AG09309 (cell line): ENCODE measurements at places on chromosomes 13 and 19.

DNA sequence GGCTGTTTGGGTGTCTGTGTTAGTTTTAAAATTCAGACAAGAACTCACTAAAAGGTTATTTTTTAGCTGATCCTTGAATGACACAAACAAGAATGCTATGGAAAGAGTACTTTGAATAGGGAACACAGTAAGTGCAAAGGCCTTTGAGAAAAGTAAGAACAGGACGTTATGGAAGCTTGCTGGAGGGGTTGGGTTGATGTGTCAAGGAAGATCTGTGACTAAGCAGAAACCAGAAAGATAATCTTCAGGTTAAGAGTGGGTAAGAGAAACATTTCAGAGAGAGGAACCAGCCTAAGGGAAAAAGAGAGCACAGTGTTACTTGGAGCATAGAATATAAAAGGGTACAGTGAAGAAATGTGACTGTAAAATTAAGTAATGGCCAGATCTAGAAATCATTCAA is 41.2 kb upstream of the TRPC4 start:
- DNase-seq = no peak

GRCh38 chr19:53707278-53707677 is 75.5 kb downstream of the DPRX start:
- DNase-seq = no peak

GRCh38 chr13:107730813-107731212 is 484.5 kb downstream of the LIG4 start:
- DNase-seq = peak; percentile 34

DNA sequence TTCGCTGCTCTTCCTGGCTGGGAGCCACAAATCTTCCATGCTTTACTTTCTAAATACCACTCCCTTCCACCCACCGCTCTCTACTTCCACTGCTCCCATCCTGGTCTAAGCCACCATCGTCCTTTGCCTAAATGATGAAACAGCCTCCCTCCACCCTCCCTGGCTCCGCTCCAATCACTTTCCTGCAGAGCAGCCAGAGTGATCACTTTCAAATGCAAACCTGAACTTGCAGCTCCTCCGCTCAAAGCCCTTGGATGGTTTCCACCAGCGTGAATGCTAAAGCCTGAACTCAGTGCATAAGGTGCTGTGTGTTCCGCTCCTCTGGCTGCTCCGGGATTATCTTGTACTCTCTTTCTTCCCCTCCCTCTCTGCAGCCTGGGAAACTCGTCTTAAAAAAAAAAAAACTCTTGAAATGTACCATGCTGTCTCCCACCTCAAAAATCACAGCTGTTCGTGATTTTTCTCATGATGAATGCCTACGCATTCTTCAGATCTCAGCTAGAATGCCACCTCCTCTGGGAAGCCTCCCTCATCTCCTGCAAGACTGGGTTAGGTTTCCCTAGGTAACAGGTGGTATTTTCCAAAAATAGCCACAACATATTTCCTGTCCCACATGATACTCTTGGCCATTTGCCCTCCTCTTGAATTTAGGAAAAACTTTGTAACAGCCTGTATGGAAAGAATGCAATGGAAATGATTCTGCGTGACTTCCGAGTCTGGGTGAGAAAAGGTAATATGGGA is 3.7 kb upstream of the SIN3B start:
- DNase-seq = no peak

GRCh38 chr19:21835810-21836444 is at the start of gene ZNF43:
Gene ZNF43, minus strand, starts transcription at chr19:21836182. Its CDS starts 144 bp downstream, at chr19:21836038.
- peak; percentile 80 for DNase-seq

DNA sequence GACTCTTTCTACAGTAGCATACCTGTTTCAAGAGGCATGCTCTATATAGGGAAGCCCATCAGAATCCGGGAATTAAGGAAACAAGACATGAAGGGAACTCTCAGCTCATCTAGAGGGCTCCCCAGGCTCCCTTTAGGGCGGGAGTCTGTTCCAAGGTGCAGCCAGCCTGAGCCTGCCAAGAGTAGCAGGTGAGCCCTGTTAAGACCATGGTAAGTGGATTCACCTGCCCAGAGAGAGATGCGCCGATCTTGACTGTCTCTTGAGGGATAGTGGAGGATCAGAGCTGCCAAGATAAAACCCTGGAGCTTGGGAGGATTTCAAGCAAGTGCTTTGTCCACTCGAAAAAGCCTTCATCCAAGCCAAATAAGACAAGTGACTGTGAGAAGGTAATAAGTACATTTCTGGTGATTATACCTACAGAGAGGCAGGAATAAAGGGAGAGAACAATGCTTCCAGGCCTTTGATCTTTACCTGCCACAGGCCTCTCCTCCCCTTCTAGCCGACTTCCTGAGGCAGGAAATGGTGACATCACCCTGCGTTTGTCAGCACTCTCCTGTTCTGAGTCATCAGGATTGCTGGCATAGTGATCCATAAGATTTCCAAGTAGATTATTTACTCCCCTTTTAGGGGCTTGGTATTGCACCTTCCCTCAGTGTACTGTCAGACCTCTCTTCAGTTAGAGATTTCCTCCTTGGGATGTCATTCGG is 31.5 kb downstream of the KLF5 start:
- peak; percentile 46 for DNase-seq

GRCh38 chr13:97976610-97977521 is 23.4 kb downstream of the IPO5 start:
- DNase-seq = no peak

GRCh38 chr13:106533101-106533942 is 2.1 kb downstream of the EFNB2 start:
- no peak for DNase-seq

GRCh38 chr13:48852911-48853727 is 122.6 kb upstream of the FNDC3A start:
- DNase-seq = no peak

GRCh38 chr13:93305886-93306285 is 79.3 kb downstream of the GPC6 start:
- DNase-seq = no peak

DNA sequence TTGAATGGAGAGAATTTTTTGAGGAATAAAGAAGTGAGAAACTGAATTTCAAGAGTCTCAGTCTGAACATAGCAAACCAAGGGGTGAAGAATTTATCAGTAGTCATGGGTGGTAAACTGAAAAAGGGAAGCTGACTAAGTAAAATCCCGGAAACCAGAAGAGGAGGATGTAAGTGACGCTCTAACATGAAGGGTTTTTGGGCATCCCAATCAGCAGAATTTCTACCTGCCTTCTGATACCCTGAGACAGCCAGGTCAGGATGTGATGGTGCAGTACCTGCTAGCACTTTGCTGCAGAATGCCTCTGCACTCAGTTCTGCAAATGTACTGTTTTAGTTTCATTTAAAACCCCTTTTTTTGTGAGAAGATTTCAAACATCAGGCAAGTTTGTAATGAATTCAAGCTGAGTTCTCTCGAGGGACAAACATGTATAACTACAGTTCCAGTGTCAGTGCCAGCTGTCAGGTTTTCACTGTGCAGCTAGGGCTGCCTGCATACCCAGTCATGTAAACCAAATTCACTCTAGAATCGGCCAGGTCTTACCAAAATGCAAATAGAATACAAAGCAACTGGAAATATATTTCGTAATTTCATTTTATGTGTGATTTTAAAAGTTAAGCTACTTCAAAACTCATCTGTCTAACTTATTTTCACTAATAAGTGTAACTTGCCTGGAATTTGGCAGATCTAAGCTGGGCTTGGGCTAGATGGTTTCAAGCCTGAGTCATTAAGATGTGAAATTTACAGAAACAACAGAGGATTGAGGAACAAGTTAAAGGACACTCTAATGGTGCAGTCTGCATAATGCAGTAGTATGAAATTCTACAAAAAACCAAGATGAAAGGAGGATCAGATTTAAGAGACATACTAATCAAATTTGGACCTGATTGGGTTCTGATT is 13.8 kb downstream of the METTL21C start:
- DNase-seq = no peak

- DNase-seq = no peak
Measured at GRCh38 chr19:46297700-46298478, 1.0 kb downstream of the HIF3A start.

DNA sequence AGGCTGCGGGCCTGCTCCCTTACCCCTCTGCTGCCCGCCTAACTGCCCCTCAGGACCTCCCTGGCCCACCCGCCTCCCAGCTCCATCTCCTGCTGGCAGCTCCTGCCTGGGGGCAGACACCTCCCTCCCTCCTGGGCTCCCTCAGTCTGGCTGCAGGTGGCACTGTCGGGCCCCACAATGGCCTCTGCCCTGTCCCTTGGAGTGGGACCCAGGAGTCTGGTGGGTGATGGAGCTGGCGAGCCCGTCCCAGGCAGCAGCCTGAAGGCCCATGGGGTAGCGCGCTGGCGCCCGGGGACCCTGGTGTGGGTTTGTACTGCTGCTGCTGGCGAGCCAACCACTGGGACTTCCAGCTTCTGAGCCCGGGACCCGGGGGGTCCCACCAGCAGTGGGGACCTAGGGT is 83.6 kb downstream of the KDM4B start:
- no peak for DNase-seq

DNA sequence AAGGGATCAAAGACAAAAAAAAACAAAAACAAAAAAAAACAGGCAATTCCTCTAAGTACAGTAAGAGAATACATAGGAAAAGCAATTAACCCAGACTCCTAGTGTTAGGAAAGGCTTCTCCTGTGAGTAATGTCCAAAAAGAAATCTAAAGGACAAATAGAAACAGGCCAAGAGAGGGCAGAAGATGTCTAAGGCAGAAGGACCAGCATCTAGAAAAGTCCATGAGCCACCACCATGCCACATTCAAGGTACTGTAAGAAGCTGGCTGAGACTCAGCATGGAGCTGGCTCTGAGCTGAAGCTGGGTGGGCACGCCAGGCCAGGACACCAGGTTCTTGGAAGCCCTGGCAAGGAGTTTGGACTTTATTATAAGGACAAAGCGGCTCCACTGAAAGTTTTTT is 118.1 kb upstream of the FRY start:
- DNase-seq = peak; percentile 34

GRCh38 chr13:77779552-77780272 is 82.2 kb downstream of the SLAIN1 start:
- DNase-seq = peak; percentile 13

GRCh38 chr19:40580619-40581018 is 3.9 kb downstream of the SHKBP1 start:
- no peak for DNase-seq

- DNase-seq = no peak
Measured at GRCh38 chr19:14890643-14891379, 4.9 kb upstream of the OR7A17 start.

DNA sequence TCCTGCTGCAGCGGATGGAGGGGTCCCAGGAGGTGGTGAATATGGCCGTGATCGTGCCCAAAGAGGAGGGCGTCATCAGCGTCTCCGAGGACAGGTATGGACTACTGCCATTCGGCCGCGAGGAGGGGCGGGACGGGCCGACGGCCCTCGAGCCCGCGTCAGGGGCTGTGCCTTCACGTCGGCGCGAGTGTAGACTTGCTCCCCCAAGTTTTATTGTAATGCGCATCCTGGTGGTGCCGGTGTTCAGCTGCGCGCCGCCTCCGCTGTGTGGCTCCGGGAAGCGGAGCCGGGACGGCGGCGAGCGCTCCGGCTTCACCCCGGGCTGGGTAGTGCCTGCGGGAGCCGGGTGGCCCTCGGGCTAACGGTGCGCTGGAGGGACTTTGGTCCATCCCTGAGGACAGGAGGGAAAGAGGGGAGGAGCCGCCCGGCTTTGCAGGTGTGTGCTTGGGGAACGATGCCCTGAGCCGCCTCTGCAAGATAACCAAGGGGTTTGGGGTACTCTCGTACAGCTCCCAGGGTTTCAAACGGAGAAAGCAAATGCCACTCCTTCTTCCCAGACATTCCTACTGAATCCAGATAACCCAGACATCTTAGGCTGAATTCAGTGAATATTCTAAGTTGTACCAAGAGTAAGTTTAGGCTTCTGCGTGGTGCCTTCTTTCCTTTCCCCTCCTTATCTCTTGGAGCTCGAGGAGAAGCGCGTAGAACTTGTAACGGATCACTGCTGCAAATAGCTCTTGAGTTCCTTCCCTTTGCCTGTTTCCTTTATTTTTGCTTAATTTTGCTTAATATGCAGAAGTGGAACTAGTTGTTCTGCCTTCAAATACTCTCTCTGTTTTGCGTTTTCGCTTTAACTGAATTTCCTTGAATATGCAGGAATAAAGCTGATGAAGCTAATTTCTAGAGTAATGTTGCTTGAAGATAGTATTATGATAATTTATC is 740 bp downstream of the WDFY2 start:
- DNase-seq = no peak

- no peak for DNase-seq
Measured at GRCh38 chr19:47609906-47610894, 1.3 kb downstream of the BICRA start.

DNA sequence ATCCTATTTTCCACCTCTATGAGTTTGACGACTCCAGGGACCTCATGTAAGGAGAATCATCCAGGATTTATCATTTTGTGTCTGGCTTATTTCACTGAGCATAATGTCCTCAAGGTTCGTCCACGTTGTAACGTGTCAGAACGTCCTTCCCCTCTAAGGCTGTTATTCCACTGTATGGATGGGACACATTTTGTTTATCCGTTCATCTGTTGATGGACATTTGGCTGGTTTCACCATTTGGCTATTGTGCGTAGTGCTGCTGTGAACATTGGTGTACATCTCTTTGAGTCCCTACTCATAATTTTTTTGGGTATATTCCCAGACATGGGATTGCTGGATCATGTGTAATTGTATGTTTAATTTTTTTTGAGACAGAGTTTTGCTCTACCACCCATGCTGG is 21.5 kb downstream of the CRTC1 start:
- DNase-seq = no peak

GRCh38 chr19:17686592-17687024 is 1.5 kb downstream of the UNC13A start:
- no peak for DNase-seq

DNA sequence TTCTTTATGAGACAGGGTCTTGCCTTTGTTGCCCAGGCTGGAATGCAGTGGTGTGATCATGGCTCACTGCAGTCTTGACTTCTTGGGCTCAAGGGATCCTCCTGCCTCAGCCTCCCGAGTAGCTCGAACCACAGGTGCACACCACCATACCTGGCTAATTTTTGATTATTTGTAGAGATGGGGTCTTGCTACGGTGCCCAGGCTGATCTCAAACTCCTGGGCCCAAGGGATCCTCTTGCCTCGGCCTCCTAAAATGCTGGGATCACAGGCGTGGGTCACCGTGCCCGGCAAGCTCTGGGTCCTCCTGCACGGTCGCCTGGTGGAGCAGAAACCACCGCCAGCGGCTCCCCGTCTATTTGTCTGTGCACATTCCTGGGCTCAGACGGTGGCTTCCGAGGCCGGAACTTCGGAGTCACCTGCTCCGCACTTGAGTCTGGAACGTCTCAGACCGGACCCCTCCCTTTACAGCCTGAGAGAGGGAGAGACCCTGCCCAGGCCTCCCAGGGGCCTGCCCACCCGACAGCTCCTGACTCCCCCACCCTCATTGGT is 22.2 kb downstream of the EFNA2 start:
- no peak for DNase-seq

GRCh38 chr19:50801107-50801506 is 10.9 kb downstream of the ACP4 start:
- no peak for DNase-seq

- DNase-seq = no peak
Measured at GRCh38 chr13:30576528-30576927, 41.2 kb upstream of the USPL1 start.

- no peak for DNase-seq
Measured at GRCh38 chr19:39111593-39112199, 13.9 kb upstream of the PAK4 start.

- DNase-seq = no peak
Measured at GRCh38 chr13:66275416-66275815, 954.7 kb downstream of the PCDH9 start.

GRCh38 chr13:67855741-67856238 is 625.7 kb upstream of the PCDH9 start:
- no peak for DNase-seq
